ENCODE measurements at places on chromosomes 3 and 15.

- no peak for DNase-seq
Measured at GRCh38 chr15:49978121-49978520, 140.9 kb downstream of the ATP8B4 start.

DNA sequence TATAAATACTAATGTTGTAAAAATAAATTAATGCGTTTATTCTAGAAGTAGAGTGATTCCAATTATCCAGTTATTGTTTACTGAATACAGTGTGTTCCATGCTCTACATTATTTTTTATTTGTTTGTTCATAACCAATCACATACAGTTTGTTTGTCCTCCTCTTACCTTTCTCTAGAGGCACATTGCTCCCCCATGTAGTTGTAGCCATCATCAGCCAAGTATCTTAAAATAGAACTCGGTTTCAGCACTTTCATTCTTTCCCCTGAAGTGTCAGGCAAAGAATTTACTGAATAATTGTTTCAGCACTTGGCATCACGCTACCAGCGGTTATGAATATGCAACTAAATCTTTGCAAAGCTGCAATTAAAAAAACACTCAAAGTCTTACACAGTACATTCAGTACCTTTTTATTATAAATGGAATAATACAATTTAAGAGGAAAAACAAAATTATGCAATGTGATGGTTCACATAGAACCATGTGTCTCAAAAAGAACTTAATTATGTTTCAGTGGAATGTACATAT is 448.6 kb upstream of the ATP10A start:
- no peak for DNase-seq

- DNase-seq, result no peak
Measured at GRCh38 chr15:44468709-44469385, 41.4 kb downstream of the CTDSPL2 start.

DNA sequence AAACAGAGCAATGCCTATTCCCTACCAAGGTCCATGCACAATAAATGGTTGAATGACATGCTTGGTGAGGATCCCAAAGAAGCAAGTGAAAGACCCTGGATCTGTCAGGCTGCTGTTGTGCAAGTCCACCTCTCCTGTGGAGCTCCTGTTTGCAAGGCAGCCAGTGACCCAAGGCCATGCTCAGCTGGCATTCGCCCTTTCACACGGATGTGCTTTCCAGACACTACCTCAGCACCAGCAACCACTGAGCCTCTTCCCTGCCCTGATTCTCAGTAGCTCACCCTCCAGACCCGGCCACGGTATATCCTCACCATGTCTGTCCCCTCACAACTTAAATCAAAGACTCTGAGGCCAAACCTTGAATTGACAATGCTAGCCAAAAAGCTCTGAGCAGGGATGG is 23.3 kb downstream of the WWTR1 start:
- no peak for DNase-seq

GRCh38 chr3:12187448-12188327 is 29.0 kb upstream of the TIMP4 start:
- peak; percentile 50 for DNase-seq

GRCh38 chr3:143769616-143770015 is 78.7 kb downstream of the SLC9A9 start:
- DNase-seq, result no peak

- no peak for DNase-seq
Measured at GRCh38 chr15:92385096-92385495, 8.6 kb upstream of the ST8SIA2 start.

- DNase-seq, result peak; percentile 52
Measured at GRCh38 chr3:156751461-156752025, 74.6 kb upstream of the LEKR1 start.

All from mucosa of descending colon (tissue), 3 donors.